D341Med (cell line): ENCODE measurements at places on chromosomes 1 and 21.

DNA sequence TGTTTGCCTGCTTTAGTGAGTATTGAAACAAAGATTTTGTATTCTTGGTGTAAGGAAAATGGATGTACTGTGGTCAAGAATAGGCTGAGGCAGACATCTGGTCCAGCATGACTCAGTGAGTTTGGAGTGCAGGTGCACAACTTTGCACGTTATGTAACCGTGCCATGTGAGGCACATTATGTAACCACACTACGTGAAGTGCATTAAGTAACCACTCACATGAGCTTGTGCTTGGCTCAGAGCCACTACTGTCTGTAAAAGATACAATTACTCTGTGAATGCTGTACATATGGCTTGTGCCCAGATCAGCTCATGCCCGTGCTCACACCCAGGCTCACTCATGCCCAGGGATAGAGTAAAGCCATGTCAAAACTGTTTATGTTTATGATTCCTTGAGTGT is 216.8 kb downstream of the CTH start:
- no peak for DNase-seq

- no peak for DNase-seq
Observed at GRCh38 chr1:180262628-180263488, 32.8 kb downstream of the LHX4 start.

- no peak for DNase-seq
Observed at GRCh38 chr1:109878531-109879104, 32.0 kb upstream of the CSF1 start.

GRCh38 chr1:164473544-164473943 is 85.4 kb upstream of the PBX1 start:
- no peak for DNase-seq

DNA sequence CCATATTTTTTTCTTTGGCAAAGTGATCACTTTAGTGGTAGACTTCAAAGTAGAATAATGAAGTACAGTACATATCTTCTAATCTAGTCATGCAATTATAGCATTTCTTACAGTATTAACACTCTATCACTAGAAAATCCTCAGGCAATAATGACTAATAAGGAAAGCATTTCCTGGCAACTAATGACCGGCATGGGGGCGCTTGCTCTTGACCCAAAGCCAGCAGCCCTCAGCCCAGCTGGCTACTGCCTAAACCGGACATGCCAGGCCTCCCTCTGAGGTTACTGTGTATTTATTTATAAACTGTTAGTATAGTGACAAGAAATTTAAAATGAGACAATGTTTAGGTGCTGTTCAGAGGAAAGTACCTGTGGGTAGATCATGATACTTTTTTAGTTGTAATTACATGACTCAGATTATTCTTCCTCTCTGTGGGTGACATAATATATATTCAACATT is 633.8 kb downstream of the PTPRC start:
- DNase-seq: no peak

DNA sequence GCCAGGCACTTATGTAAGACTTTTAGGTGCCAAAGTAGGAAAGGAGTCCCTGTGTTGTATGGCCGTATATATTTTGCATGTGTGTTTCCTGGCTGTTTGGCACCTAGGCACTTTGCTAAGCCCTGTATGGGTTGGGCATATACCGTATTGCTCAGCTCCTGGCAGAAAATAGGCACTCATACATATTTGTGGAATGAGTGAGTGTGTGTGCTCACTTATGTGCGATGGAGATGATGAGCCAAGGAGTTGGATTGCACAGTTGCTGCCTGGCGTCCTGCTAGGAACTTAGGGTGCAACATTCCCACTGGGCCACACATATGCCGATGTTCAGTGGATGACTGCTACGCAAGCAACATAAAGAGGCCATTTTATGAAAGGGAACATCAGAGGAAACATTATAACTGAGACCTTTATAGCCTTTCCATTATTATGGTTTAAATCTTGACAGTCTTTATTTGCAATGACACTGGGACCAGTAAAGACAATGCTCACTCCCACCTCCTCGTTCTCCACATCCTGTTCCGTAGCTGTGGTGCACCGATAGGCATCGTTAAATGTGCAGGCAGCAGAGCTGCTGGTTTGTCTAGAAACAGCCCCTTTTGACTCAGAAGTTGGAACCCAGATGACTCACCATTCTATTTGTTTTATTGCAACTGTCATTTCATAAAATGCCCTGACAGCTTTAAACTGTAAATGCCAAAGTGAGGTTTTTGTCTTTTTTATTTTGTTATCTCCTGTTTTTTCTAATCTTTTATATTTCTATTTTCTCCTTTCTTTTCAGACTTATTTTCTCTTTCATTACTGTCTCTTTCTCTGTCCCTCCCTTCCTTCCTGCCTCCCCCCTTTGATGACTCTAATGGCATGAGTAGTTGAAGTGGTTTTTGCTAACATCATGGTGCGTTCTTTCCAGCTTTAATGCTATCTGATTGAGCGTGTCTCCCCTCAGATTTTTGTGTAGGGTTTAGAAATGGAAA is 36.1 kb downstream of the PEX14 start:
- no peak for DNase-seq

DNA sequence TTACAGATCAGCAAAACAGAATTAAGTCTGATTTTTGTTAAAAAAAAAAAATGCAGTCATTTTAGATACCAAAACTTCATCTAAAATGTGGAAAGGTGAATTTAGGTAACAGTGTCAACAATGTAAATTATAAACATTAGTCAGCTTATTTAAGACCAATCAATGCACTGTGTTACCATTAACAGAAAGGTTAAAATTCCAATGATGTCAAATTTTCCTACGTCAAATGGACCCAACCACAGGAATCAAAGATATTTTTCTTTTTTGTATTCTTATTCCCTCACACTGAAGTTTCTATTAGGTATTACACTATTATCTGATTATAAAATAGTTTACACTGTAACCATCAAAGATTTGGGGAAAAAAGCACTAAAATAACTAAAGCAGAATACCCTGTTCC is 6.5 kb downstream of the ARHGAP29 start:
- DNase-seq: no peak

- DNase-seq: no peak
Observed at GRCh38 chr1:110443451-110443850, 7.5 kb upstream of the PROK1 start.

DNA sequence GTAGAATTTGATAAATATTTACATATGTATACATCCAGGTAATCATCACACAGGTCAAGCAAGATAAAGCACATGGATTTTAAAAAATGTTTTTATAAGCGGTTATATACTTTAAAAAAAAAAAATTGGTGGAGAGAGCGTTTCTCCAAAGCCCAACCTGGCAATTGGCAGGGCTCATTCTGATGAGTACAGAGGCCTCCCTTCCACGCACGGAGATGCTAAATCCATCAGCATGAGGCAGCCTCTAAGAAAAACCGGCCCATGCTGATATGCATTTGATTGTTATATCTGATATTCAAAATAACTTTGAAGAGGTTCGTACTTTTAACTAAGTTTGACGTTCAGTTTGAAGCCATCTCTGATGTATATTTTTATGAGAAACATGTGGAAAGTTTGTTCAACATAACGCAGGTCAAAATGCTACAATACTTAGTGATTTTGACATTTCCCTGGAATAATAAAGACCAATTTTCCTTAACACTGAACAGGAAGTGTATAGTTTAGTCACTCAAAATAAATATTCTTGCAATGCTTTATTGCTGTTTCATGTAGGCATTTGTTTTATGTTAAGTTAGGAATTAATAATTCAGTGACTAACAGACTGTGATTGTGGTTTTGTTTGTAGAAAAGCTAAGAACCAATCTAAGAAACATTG is 151.7 kb downstream of the NR5A2 start:
- no peak for DNase-seq

GRCh38 chr1:17527036-17527914 is 12.2 kb upstream of the ARHGEF10L start:
- no peak for DNase-seq

GRCh38 chr21:26916799-26917198 is 50.1 kb downstream of the ADAMTS5 start:
- no peak for DNase-seq

DNA sequence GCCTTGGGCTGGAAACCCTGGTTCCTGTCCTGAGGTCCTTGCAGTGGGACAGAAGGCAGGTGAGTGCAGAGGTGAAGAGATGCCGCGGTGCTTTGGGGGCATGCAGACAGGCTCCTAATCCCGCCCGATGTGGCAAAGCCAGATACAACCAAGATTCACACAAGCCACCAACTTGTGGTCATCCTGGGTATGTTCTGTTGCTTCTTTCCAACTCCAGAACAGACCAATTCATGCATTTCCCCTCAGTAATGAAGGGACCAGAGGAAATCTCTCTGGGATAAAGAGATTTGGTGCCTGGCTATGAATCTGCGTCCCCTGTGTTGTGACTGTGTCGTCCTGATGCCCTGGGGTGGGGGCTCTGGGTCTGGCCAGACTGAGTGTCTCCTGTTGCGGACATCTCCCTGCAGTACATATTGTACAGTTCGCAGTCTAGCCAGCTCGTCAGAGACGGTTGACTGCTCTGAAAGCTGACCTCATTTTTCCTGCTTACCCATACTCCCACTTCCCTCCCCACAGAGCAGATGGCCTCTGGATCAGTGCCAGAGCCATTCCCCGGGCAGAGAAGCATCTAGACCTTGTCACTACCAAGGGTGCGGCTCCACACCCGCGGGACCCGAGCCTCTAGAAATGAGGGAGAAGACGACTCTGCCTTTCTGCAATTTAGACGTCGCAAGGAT is 216.3 kb downstream of the KIF26B start:
- DNase-seq: no peak

GRCh38 chr1:64864018-64864940 is 102.1 kb downstream of the JAK1 start:
- no peak for DNase-seq

DNA sequence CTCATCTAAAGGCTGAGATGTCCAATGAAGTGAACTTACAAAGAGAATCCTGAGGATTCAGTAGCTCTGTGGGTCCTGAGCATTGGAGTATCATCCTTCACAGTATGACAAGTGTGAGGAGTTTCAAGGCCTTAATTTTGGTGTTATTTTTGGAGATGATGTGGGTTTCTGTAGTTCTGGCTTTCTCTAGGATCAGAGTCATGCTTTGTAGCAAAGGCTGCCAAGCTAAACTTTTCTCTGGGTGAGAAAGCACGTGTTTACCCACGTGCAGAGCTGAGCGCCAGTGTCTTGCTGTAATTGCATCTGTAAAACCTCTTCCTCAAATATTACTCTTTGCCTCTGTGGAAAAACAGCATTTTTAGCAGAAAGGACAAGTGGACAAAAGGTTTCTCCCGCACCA is 387.8 kb upstream of the LYPLAL1 start:
- no peak for DNase-seq

- DNase-seq: no peak
Observed at GRCh38 chr1:39666772-39667171, 5.1 kb downstream of the NT5C1A start.

- DNase-seq: no peak
Observed at GRCh38 chr1:7098641-7099040, 313.4 kb downstream of the CAMTA1 start.

DNA sequence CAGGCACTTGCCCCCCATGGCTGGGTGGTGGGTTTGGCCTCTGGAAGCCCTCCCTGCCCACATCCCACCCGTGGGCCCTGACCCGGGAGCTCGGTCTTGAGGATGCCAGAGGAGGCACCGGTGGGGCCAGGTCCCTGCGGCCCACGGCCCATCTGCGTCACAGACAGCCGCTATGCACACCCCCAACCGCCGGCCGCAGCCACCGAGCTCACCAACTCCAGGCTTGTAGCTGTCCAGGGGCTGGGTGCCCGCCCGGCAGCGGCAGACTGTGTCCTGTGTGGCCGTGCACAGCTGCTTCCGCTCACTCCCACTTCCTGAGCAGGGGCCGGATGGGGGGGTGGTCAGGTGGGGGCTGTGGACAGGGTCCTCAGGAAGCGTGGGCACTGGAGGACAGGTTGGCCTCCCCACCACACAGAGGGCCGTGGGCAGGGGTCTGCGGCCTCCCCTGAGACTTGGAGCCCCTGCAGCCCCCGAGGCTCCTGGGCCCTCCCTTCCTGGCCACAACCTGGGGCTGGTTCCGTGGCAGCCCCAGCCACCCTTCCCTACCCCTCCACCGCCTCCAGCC is 1.1 kb downstream of the TNFRSF4 start:
- no peak for DNase-seq

DNA sequence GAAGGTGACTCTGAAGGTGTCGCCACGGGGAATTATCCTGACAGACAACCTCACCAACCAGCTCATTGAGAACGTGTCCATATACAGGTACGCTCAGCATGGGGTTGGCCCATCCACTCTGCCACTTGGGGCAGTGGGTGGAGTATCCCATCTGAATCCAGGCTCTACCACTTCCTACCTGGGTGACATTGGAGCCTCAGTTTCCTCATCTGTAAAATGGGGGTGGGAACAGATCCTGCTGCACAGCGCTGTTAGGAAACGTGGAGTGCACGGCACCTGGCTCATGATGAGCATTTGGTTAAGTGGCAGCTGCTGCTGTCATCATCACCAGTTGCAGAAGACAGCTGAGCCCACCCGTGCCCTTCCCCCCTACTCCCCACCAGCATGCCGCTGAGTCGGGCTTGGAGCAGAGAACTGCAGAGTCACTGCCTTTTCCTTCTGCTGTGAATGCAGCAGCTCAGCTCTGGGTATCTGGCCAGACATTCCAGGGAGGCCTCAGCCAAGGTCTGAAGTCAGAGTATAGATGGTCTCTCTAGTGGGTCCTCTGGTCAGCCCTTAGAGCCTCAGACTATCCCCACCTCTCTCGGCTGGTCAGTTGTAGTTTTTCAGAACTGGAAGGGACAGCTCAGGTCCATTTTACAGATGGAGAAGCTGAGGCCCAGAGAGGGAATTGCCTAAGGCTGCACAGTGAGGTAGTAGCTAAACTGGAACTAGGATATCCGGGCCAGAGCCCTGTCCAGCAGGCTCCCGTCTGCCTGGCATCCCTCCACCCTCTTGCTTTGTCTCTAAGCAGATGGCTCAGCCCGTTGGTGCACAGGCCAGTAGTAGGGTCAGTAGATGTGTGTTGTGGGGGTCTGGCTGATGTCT is 11.7 kb downstream of the LDLRAP1 start:
- DNase-seq: no peak

- DNase-seq: no peak
Observed at GRCh38 chr1:176795929-176796328, 333.0 kb downstream of the PAPPA2 start.

GRCh38 chr1:17795081-17795809 is 40.1 kb downstream of the ACTL8 start:
- no peak for DNase-seq

- DNase-seq: no peak
Observed at GRCh38 chr1:214557952-214558735, 6.7 kb upstream of the PTPN14 start.

GRCh38 chr1:14732728-14733047 is 134.2 kb downstream of the KAZN start:
- DNase-seq: no peak

DNA sequence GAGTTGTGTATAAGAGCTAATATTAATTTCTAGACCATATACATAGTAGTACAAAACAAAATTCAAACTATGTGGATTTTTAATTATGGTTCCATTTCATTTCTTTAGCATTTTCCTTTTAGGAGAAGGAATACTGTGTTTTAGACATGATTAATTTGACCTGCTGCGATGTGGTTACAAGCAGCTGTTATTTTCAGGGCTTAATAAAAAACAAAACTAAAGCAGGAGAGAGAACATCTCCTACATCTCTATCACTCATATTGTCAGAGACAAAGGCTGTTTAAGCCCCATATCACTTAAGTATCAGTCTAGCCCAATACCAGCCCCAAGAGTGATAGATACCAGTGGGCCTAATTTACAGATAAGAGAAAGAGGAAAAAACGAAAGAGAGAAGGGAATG is 47.6 kb downstream of the ILDR2 start:
- no peak for DNase-seq

GRCh38 chr1:45836451-45836850 is 33.0 kb downstream of the MAST2 start:
- no peak for DNase-seq
